ENCODE measurements at places on chromosomes 6 and 20.
A peak's percentile ranks its signal among the peaks of the same experiment; 100 is the strongest.

DNA sequence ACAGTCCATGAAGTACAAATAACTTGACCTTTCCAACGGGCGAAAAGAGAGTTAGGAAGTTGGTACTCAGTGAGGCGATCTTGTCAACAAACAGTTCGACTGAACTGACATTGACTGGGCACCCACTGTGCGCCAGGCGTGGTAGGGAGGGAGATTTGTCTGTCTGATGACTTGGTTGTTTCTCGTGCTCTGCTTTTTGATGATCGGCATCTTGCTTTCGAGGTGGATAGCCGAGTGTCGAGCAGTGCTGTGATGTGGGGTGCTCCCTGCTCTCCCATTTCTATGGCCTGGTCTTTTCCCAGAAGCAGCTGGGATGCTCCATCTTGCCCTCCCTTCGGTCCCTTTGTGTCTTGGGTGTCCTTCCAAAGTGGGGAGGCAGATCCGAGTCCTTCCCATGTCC lies 30.4 kb downstream of the RPP40 start:
- no peak for DNase-seq

DNA sequence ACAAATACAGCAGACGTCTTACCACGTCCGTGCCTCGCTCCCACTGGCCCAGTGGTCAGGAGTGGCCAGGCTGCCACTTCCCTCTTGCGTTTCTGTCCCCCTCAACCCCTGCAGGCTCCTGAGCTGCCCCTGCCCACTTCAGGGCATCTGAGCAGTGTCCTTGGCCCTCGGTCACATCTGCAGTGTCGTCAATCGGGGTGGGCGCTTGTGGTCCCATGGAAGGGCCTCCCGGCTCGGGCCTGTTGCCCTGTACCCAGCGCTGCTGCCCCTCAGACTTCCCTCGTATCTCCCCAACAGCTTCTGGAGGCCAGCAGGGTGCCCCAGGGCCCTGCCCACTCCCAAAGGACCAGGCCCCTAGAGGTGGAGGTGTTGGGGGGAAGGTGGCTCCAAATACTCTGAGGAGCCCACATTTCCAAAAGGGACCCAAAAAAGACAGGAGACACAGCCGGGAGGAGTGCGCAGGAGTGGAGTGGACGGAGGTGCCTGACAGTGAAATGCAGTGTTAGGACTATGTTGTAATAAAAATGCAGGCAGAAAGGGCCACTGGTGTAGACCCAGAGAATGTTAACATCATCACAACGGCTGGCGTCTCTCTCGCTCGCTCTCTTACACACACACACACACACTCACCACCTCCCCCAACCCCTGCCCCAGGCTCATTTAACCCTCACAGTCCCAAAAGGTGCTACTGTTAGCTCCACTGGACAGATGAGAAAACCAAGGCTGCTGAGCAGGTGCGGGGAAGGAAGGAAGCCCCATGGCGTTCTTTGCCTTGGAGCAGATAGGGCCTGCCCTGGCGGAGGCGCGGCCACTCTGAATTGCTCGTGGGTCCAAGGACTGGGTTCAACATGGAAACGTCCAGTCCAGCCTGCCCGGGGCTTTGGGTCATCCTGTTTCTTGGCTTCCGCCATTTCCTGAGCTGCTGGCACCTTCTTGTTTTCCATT lies 343.9 kb downstream of the ZFAND3 start:
- DNase-seq = no peak

GRCh38 chr20:55103188-55103587 lies 627.8 kb downstream of the DOK5 start:
- DNase-seq = no peak

DNA sequence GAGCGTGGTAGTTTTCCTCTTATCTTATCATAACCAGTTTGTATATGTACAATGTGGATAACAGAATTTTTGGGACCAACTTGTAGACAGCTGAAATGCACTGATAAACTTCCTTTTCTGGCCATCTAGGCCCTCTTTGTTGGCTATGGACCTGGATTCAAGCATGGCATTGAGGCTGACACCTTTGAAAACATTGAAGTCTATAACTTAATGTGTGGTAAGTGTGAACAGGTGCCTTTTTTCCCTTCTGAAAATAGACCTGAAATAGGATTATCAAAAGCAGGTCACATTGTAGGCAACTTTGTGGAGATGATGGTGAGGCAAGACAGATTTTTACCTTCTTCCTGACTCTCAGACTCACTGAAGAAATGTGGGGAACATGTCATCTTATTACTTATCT lies 67.8 kb downstream of the ENPP1 start:
- DNase-seq = no peak

- no peak for DNase-seq
Observed at GRCh38 chr6:107917451-107918375, 40.3 kb downstream of the SEC63 start.

GRCh38 chr6:154485815-154486214 lies 24.7 kb downstream of the CNKSR3 start:
- no peak for DNase-seq

GRCh38 chr20:53941680-53942471 lies 128.5 kb downstream of the BCAS1 start:
- no peak for DNase-seq

GRCh38 chr6:71855406-71855805 lies 30.9 kb upstream of the RIMS1 start:
- DNase-seq = no peak

DNA sequence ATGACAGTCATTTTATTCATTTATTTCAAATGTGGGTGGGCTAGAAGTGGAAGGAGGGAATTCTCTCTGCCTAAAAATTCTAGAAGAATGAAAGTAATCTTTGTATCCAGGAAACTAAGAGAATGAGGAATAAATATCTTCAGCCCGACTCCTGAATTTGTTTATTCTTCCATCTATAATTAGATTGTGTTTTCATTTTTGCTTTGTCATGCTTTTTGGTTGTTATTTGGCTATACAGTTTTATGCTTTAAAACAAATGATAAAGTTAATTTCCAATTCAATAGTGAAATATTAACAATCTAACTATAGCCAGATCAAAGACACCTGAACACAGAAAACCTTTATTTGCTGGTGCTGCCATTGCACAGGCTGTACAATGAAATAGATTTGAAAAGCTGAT lies 521.3 kb downstream of the KIF16B start:
- no peak for DNase-seq

- peak; percentile 48 for DNase-seq
Observed at GRCh38 chr6:30480536-30481156, 8.7 kb upstream of the HLA-E start.

DNA sequence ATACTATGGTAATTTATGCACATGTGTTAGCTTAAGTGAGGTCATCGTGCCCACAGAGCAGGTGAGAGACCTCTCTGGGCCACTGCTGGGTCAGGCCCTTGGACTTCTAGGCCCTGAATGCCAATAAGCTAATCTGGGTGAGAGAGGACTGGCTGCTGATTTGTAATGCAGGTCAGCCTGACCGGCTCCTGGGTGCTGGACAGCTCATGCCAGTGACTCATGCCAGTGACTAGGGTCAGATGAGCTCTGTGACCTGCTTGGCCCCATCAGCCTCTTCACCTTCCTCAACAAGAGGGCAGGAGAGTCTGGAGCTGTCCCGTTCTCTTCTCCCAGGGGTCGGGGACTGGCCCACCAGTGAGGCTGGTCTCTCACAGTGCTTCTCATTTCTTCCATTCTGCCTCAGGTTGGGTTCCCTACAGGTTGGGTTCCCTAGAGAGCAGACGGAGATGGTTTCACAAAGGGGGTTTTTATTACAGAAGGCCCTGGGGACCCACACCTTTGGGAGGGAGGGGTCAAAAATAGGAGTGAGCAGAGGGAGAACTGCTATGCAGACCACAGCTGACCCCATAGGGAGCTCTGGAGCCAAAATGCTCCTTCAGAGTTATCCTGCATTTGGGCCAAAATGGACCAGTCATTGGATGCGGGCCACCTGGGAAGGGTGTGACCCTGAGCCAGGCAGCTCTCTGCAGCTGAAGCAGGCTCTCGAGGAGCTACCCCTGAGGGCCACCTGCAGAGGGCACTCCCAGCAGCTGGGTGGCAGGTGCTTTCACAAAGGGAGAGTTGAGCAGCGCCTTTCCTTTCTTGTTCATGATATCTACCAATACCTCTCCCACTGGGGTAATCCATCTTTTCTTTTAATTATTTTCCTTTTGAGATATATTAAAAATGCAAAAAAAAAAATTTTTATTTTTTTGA lies 2.2 kb upstream of the OXT start:
- no peak for DNase-seq

GRCh38 chr6:41200901-41201763 lies at the start of gene TREML2:
Gene TREML2 (minus strand): TSS chr6:41201149. CDS start chr6:41201008, 141 bp downstream.
- peak; percentile 82 for DNase-seq

GRCh38 chr6:139582956-139583355 lies 208.5 kb upstream of the CITED2 start:
- no peak for DNase-seq

- peak; percentile 49 for DNase-seq
Observed at GRCh38 chr6:21935561-21936028, 342.0 kb downstream of the SOX4 start.

DNA sequence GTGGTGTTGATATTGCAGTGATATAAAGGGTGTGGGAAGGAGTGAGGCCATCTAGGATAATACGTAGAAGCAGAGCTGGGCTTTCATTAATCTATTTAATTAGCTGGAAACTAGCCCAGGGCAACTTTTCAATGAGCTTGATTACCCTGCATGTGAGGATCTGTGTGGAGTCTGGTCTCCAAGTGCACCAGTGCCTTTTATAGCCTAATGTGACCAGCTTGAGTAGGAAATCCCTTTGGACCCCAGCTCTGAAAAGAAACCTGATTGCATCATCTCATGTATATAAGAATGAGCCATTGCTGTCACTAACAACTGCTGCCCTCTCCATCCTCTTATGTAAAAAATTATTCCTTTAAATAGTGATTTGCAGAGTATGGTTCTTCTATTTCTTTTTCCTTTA lies 72.6 kb downstream of the CD109 start:
- no peak for DNase-seq

DNA sequence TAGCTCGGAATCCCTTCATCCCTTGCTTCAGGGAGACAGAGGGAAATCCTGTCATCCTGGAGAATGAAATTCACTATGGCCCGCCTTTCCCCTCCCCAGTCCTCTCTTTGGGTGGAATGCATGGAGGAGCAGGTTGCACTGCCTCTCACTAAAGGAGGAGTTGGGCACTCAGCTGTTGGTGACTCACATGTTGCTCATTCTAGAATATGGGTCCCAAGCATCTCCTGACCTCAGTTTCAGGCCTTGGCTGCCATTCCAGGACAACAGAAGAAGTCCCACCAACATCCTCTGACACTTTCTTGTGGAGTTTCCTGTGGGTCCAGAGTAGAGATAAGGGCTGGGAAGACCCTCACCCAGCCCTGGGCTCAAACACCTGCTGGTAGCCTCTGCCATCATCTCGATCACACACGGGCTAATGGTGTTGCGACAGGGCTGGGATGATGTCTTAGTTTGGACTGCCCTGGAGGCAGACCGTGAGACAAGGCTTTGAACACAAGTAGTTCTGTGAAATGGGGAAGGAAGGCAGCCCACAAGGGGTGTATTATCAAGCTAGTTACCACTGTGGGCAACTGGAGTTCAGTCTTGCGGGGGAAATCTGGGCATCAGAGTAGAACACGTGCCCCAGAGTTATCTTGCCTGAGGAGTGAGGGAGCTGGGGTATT lies 52.4 kb upstream of the RNF24 start:
- peak; percentile 89 for DNase-seq

GRCh38 chr6:20312606-20313005 lies 89.1 kb upstream of the E2F3 start:
- DNase-seq = no peak

- no peak for DNase-seq
Observed at GRCh38 chr6:4607793-4608192, 168.4 kb upstream of the CDYL start.

DNA sequence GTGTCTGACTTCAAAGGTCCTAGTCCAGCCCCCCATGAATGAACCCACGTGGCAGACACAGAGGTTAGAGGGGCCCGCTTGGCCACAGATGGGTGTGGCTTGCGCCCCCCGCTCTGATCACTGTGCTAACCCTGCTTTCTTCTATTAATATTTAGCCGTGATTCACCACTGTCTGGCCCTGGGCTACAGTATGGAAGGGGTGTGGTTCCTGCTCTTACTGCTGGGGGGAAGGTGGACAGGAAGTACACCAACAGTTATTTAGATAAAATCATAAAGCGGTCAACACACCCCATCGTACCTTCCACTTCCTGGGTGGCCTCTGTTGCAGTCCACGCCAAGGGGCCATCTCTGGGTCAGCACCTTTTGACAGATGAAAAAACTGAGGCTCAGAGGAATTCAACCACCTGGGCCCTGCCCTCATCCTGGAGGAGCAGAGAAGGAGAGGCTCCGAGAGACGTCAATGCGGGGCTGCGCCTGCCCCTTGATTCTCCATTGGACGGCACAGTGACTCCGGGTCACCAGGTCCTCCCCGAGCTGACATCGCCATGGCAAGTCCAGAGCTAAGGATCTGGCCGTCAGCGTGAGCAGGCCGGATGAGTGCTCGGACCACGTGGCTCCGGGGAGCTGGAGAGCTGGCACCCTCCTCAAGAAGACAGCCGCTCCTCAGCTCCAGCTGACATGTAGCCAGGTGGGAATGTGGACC lies 206.3 kb downstream of the PREX1 start:
- DNase-seq = no peak

DNA sequence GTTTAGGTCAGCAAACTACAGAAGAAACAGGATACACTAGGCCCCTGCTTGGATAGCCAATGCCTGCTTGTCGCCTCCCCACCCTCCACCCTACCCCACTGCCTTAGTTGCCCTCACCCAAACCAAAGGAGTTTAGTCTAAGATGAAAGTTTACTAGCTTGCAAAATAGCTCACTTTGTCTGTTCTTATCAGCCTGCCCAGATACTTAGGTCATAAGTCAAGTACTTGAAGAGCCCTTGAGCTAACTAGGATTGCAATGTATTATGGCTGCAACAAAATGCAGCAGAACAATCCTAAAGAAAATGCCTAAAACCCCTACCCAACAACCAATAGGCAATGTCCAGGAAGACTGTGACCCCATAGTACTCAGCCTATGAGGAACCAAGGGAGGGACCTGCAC lies 7.3 kb upstream of the ENTPD6 start:
- no peak for DNase-seq

- DNase-seq = peak; percentile 58
Observed at GRCh38 chr6:15389765-15390723, 144.2 kb downstream of the JARID2 start.

DNA sequence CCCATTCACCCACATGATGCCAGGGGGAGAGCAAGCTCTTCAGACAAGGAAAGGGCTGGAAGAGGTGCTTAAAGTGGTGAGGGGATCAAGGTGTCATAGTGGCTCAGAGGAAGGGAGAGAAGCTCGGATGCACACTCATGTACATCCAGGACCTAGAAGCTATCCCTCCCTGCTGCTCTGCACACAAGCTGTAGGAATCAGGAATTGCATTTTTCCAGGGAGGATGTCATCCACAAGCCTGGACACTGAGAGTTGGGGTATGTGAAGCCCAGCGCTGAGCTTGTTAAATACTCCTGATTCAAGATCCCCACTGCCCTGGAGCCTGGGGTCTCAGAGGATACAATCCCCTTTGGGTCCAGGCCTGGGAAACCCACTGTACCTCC lies 85.8 kb upstream of the CCDC167 start:
- DNase-seq = no peak

- no peak for DNase-seq
Observed at GRCh38 chr6:157366648-157367047, 14.3 kb upstream of the ZDHHC14 start.
